Ecto neural progenitor cell (in vitro differentiated cells): ENCODE measurements at places on chromosomes 2 and 18.

DNA sequence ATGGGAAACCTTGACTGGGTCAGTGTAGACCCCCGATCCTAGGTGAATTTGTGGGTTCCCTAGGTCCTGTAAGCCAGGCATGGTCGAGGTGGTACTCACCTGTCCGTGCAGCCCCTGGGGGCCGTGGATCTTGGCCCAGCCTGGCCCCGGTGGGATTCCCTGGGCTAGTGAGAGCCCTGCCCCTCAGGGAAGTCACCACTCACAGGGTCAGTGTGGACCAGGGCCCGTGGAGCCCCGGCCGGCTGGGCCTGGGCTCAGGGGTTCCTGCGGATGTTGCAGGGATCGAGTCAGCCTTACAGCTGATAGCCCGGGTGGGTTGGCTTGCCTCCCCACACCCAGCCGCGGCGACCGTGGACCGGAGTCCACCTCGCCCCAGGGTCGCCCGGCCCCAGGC is 528 bp downstream of the ATG9A start:
- DNase-seq, result no peak

DNA sequence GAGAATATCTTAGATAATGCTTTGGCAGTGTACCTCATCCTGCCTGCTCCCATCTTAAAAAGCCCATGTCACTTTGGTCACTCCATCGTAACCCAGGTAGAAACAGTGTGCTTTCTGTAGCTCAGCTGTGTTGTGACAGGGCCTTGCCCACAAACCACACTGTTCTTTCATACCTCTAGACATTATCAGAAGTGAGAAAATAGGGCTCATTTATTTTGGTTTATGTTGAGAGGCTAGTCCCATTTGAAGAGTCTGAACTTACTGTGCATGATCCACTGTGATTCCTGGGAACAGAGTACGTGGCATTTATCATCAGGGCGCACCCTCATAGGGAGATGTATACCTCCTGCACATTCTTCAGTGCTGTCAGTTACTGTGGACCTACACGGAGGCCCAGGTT is 69.7 kb downstream of the FEZ2 start:
- DNase-seq, result no peak

GRCh38 chr2:212299943-212300342 is 238.7 kb downstream of the ERBB4 start:
- no peak for DNase-seq

GRCh38 chr2:130729322-130730299 is 741 bp downstream of the GPR148 start:
- DNase-seq, result no peak

GRCh38 chr2:211996857-211997256 is 541.7 kb downstream of the ERBB4 start:
- DNase-seq, result no peak

GRCh38 chr18:48076461-48076860 is 146.0 kb upstream of the SMAD2 start:
- DNase-seq, result no peak

DNA sequence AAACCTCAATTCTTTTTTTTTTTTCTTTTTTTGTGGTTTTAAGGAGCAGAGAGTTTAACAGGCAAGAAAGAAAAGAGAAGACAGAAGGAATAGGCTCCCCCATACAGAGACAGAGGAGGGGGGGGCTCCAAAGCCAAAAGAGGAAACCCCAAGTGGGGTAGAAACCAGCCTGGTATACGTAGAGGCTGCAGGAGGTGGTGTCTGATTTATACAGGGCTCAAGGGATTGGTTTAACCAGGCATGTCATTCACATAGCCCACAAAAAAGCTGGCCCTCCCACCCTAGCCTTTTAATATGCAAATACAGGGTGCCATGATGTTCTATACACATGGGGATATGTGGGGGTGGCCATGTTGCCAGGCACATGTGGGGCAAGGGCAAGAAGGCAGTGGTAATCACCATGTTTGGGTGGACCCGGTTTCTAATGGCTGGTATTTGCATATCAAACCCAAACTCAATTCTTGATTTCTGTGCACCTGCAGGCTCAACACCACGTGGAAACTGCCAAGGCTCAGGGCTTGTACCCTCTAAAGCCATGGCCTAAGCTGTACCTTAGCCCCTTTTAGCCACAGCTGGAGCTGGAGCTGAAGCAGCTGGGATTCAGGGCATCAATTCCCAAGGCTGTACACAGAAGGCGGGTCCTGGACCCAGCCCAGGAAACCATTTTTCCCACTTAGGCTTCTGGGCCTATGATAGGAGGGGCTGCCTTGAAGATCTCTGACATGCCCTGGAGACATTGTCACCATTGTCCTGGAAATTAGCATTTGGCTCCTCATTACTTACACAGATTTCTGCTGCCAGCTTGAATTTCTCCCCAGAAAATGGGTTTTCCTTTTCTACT is 170.3 kb downstream of the MAIP1 start:
- DNase-seq, result no peak

DNA sequence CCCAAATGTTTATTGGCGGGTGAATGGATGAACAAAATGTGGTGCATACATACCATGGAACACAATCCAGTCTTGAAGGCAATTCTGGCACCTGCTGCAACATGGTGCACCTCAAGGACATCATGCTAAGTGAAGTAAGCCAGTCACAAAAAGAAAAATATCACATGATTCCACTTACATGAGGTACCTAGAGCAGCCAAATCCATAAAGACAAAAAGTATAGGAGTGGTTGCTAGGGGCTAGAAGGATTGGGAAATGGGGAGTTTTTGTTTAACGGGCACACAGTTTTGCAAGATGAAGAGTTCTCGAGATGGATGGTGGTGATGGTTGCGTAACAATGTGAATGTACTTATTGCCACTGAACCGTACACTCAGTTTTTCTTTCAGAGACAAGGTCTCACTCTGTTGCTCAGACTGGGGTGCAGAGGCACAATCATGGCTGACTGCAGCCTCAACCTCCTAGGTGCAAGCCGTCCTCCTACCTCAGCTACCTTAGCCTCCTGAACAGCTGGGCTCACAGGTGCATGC is 90.9 kb upstream of the CERS6 start:
- no peak for DNase-seq

- peak; percentile 95 for DNase-seq
Observed at GRCh38 chr2:47344890-47345589, 57.9 kb upstream of the MSH2 start.

DNA sequence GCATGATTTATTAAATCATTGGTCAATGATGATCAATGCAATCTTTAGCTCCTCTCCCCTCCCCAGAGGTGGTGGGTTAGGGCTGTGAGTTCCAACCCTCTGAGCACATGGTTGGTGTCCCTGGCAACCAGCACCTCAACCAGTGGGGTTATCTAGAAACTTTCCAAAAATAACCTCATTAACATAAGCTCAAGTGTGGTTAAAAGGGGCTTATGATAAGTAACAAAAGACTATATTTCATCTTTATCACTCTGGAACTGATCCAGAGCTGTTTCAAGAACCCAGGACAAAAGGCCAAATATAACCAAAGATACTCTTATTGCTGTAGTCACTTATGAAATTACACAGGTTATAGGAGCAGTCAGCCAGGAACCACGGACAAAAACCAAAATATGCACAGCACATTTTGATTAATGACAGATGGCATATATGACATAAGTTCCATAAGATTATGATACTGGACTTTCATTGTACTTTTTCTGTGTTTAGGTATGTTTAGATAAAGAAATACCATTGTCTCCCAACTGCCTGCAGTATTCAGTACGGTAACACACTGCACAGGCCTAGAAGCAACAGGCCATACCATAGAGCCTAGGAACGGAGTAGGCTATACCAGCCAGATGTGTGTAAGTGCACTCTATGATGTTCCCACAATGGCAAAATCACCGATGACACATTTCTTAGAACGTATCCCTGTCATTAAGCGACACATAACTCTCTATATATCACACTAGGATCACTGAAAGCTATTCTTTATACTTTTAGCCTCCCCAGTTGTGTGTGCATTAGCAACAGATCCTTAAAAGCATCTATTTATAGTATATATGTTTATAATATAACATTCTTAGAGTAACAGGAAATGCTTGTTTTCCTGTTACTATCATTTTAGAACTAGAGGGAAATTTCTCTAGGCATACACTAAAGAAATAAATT is 31.9 kb downstream of the KIDINS220 start:
- DNase-seq, result no peak

DNA sequence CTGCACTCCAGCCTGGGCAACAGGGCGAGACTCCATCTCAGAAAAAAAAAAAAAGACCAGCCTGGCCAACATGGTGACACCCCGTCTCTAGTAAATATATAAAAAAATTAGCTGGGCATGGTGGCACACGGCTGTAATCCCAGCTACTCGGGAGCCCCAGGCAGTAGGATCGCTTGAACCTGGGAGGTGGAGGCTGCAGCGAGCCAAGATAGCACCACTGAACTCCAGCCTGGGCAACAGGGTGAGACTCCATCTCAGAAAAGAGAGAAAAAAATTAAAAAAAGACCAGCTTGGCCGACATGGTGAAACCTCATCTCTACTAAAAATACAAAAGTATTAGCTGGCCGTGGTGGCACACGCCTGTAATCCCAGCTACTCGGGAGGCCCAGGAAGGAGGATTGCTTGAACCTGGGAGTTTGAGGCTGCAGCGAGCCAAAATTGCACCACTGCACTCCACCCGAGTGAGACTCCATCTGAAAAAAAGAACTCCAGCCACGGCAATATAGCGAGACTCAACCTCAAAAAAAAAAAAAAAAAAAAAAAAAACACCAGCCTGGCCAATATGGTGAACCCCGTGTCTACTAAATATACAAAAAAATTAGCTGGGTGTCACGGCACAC is 346.1 kb upstream of the PLGLB2 start:
- peak; percentile 21 for DNase-seq

DNA sequence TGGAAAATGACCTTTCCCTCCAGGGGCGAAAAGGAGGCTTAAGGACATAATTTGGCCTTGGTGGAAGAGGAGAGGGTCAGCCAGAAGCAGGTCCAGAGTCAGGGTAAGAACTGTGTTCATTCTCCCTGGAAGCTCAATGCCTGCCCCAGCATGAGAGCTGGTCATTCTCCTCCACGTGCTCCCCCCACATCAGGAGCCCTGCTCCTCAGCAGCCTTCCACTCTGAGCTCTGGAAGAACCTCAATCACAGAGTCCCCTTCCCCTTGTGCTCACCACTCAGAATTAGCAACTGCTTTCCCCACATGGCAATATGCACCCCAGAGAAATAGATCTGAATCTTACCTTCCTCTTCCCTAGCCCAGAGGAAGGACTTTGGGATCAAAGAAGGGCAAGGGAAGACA is 115.4 kb downstream of the TMEM200C start:
- no peak for DNase-seq

GRCh38 chr2:104901037-104901881 is 47.3 kb downstream of the POU3F3 start:
- no peak for DNase-seq

GRCh38 chr2:126787289-126787688 is 111.4 kb upstream of the TEX51 start:
- DNase-seq, result no peak

GRCh38 chr2:166539340-166540162 is 45.5 kb upstream of the SCN7A start:
- peak; percentile 54 for DNase-seq

DNA sequence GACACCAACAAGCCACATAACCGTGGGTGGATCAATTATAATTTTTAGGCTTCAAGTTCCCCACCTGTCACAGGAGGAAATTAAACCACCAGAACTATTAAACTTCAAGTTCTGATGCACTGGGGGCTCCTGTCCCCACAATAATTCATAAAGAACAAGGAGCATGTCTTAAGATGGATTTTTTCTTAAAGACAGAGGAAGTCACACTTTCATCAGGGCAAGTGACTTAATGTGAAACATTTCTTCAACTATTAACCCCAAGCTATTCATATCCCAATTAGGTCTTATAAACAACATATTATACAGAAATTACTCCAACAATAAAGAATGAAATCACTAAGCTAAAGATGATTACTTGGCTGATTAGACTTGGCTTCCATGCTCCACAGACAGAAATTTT is 292.5 kb downstream of the ETAA1 start:
- DNase-seq, result no peak

GRCh38 chr2:126429103-126429502 is 226.9 kb upstream of the GYPC start:
- DNase-seq, result no peak

GRCh38 chr18:5103286-5103685 is 93.8 kb downstream of the AKAIN1 start:
- no peak for DNase-seq

GRCh38 chr2:108809936-108810335 is 23.4 kb downstream of the CCDC138 start:
- no peak for DNase-seq

GRCh38 chr2:232434091-232434490 is 21.9 kb upstream of the ALPI start:
- DNase-seq, result no peak

- DNase-seq, result no peak
Observed at GRCh38 chr2:101956465-101957438, 35.0 kb upstream of the IL1R2 start.

DNA sequence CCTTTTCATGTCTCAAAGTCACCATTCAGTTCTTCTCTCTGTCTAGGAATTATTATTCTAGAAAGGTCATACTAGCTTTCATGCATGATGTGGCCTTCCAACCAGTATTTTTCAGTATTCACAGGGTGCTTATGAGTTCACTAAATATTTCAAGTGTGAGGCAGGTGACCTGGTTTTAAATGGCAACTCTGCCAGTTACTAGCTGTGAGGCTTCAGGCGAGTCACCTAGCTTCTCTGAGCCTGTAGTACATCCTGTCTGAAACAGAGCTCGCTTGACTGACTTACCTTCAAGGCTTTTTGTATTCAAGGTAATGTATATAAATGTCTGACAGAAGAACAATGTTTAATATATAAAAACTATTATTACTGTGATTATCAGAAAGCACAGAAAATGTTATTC is 19.4 kb upstream of the ACVR1 start:
- DNase-seq, result no peak

- peak; percentile 54 for DNase-seq
Observed at GRCh38 chr18:72652990-72653593, 109.0 kb upstream of the CBLN2 start.

DNA sequence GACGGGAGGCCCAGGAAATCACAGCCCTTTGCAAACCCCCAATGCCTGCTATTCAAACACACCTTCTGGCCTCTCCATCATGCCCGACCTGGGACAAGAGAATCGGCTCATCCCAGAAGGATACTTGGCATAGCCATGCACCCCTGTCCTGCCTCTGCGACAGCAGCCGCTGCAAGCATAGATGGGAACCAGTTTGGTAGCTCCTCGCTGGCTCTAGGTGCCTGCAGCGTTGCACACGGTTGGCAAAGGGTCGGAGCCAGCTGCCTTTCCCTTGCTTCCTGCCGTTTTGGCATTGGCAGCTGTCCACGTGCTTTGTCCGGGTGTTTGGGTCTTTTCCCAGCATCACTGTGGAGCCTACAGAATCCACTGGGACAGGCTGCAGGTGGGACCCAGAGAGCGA is 76.9 kb downstream of the TWIST2 start:
- no peak for DNase-seq
